ENCODE measurements at places on chromosomes 6 and 20.

DNA sequence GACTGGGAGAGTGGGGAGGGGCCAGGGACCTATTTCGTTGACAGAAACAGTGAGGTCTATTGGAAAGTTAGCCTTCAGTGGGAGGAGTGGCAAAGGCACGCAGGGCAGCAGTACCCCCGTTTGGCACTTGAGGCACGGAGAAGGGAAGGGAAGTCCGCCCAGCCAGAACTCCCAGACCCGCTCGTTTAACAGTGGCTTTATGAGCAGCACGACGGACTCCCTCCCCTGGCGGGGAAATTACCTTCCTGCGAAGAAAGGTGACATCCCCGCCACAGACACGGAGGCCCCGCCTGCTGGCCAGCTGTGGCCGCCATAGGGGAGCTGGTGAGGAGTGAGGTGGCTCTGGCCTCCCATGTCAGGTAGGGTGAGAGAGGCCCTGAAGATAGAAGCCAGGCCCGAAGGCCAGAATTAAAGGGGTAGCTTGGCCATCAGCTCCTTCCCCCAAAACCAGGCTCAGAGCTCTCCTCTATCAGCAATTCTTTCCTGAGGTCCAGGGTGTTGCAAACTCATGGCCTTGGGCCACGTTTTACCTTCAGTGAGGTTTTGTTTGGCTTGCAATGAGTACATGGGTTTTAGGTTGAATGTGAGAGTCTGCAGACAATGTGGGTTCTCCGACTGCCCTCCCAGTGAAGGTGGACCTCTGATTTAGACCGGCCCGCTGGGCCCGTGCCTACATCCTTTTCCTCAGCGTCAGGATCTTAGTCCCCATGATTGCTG is 123.7 kb downstream of the MRPL14 start:
- DNase-seq, result no peak

GRCh38 chr6:97174471-97174870 is 108.5 kb downstream of the MMS22L start:
- DNase-seq, result no peak

GRCh38 chr6:38078671-38079070 is 259.1 kb downstream of the ZFAND3 start:
- no peak for DNase-seq

DNA sequence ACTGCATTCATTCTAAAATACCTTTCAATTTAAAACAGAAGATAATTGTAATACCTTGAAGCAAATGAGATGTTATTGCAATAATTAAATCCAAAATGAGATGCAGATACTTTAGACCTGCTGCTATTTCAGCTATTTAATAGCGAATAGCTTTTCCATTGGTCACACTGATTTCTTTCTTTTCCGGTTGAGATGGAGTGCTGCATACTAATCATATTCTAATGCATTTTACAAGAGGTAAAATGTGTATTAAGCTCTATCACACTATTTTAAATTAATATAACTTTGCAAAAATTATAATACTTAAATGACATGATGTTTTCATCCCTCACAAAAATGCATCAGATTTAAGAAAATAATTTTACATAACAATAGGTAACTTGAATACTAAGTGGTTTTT is 74.0 kb downstream of the ADGRB3 start:
- no peak for DNase-seq

DNA sequence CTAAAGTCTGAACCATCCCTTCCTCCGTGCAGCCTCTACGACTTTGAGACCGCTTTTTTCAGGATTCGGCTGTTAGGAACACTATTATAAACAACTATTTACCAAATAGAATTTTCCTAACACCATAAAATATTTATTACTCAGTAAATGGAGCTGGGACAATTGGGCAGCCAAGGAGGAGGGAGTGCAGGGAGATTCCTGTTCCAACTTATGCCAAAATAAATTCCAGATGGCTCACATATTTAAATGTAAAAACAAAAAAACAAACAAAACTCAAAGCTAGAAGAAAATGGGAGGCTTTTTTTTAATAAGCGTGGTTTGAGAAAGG is 48.1 kb downstream of the TCP11 start:
- DNase-seq, result no peak

GRCh38 chr6:52371656-52372191 is 9.8 kb downstream of the PAQR8 start:
- no peak for DNase-seq

DNA sequence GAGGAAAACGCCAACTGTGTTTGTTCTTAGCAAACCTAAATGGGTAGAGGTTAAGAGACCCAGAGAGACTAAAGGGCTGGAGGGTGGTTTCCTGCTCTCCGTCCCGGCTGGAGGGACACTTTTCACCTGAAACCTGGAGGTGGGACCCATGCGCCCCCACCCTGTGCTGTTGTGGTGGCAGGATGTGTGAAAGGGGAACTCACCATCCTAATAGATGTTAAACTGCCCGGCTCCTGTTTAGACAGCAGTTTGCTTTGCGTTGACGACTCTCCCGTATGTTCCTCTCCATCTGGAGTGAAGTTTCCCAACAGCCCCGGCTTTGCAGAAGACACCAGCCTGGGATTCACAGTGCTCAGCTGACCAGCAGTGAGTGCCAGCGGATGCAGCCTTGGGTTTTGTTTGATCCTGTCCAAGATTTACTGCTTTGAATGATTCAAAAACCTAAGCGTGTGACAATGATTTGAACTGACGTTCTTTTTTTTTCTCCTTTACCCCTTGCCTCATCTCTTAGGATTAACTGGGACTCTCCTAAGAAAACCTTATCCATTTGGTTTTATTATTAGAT is 66.0 kb downstream of the CDH4 start:
- no peak for DNase-seq

DNA sequence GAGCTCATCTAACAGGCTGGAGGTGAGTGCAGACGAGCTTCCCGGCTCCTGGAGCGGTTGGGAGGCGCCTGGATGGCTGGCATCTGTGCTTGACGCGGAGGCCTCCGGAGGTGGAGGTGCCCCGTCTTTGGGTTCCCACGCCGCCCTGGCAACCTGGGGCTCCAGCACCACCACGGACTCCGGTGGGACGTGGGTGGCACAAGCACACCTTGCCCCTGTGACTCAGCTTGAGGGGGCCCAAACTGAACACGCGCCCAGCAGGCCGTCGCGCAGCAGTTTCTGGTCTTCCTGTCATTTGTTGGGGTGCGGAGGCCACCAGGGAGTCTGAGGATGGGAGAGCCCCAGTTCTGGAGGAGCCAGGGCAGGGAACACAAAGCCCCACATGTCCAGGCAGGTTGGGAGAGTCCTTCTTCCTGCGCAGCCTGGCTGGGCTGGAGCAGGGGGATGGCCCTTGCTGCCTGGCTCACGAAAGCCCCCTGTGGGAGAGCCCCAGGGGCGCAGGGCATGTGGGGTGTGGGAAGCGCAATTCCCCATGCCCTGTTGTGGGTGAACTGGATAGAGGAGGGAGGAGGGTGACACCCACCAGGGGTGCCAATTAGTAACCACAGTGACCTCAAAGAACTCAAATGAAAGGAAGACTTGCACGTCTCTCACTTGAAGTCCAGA is 1378.6 kb upstream of the DEFB115 start:
- no peak for DNase-seq

DNA sequence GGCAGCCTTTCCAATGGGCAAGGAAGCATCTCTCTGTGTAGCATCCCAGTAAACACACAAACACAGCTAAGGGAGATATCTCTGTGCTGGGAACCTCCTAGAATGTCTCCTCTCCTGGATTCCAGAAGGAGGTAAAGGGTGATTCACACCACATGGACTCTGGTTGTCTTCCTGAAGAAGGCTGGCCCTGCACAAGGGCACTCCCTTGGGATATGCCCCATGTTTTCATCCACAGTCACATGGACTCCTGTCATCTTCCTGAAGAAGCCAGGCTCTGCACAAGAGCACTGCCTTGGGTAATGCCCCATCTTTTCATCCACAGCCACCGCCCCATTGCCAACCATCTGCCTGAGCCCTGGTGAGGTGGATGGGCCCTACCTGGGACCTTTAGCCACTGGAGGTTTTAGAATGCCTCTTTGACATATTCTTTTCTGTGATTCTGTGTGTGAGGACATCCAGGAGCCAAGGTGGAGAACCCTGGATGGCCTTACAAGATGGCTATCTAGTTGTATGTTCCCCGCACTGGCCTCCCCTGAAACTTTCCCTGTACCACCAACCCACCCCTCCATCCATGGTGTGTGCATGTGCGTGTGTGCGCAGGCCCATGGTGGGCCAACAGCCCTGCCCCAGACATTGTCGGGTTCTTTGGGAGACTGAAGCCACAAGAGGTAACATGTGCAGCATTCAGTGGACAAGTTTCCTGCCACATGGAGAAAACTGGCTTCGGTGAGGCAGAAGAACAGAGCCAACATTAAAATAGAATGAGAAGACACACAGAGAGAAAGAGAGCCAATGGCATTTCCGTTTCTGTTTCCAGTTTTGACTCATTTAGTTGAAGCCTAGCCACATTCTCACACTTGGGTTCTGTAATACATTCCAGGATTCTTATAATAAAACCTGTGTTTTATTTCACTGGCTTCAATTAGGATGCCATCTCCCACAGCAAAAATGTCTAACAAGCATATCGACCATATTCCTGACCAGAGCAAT is 110.2 kb upstream of the CST7 start:
- DNase-seq, result no peak

DNA sequence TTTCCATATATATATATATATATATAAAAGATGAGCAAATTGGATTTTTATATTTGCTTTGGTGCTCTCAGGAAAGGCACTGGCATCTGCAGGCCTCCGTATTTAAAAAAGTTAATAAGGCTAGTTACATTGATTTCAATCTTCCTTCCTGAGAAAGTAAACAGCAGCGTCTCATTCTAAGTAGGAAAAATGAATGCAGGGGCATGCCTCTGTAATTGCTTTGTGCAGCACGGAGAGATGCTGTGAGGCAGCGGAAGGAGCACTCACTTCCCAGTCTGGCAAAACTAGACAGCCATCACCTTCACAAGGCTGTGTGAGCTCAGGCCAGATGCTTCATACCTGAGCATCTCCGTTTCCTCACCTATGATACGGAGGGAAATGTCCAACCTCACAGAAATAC is 303.7 kb downstream of the PTPRT start:
- no peak for DNase-seq

DNA sequence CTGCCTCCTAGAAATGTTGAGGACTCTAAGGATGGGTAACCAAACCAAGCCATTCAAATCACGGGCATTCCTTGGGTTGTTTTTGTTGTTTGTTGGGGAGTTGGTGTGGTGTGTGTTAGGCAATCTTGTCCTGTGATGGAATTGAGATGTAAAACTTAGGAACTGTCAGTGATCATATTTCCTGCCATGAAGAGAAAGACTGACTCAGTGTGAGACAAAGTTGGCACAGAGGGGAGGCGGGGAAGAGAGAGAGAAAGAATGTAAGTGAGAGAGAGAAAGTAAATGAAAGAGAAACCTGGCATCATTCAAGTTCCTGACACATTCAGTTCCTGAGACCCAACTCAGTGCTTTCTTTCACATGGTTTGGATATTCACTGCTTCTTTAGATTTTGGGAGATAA is 21.6 kb upstream of the FBXO30 start:
- DNase-seq, result no peak

GRCh38 chr6:133183691-133184090 is 57.5 kb upstream of the EYA4 start:
- no peak for DNase-seq

DNA sequence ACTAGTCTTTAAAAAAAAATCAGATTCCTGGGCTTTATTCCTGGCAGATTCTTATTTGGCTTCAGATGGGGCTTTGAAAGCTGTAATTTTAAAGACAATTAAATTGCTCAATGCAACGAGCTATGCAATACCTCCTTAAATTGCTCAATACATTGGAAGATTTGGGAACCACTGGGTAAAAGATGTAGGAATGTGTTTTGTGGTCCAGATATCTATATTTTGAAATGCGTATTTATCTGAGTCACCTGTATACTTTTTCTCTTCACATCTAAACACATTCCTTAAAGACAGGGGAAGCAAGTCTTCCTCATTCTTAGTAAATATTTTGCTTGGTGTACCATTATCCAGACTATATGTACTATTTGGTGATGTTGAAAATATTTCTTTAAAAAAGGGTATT is 29.6 kb upstream of the MAP7 start:
- no peak for DNase-seq

- no peak for DNase-seq
Measured at GRCh38 chr20:4089756-4090487, 74.6 kb upstream of the RNF24 start.

DNA sequence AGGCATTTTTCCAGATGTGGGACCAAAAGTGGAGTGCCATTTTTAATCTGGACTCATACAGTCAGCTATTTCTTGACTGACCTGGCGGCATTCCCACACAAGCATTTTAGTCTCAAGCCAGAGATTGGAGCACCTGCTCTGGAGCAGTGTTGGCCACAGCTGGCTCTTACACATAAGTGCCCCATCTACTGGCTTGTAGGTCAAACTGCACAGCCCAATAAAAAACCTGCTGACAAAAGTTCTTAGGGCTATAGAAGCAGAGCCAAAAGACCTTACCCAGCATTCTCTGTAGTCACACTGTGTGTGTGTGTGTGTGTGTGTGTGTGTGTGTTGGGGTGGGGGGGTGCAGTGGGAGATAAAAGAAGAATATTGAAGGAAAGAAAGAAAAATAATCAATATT is 38.6 kb upstream of the SENP6 start:
- no peak for DNase-seq

DNA sequence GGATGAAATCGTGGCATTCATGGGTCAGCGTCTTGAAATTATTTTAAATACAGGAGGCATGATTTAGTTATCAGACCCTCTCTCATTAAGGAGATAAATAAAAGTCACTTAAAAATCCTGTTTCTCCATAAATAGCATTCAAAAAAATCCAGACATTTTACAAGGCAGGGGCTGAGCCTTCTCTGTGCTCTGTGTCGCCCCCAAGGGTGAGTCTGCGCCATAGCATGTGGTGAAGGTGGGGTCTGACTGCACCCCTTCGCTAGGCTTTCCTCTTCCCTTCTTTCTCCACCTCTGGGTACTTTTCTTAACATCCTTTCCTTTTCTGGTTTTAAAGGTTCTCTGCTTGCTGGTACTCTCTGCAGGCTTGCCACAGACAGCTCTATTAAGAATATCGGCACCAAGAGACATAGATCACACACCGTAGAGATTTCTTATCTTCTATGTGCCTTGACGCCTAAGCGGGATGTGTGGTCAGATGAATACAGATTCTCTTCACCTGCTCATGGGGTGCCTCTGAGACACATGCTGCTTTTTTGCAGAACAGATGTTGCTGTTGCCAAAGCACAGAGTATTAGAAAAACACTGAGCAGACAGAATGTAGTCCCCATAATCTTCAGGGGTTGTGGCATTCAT is 20.1 kb upstream of the FAM209A start:
- no peak for DNase-seq

DNA sequence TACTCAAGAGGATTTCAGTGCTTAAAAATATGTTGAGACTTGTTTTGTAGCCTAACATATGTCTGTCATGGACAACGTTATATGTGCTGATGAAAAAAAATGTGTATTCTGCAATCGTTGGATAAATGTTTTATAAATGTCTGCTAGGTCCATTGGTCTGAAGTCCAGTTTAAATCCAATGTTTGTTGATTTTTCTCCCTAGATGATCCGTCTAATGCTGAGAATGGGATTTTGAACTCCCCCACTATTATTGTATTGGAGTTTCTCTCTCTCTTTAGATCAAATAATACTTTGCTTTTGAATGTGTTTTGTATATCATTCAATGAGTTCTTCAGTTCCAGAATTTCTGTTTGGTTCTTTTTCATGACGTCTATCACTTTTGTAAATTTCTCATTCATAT is 44.9 kb downstream of the CYB5R4 start:
- DNase-seq, result no peak

GRCh38 chr20:8389381-8390036 is 257.4 kb downstream of the PLCB1 start:
- DNase-seq, result no peak

- no peak for DNase-seq
Measured at GRCh38 chr6:163356324-163356723, 58.2 kb upstream of the QKI start.
